ENCODE measurements at places on chromosomes 7 and 10.

GRCh38 chr10:115936926-115937767 lies 335.9 kb downstream of the GFRA1 start:
- no peak for DNase-seq

- DNase-seq, result no peak
Measured at GRCh38 chr7:80584778-80585177, 53.7 kb upstream of the CD36 start.

GRCh38 chr10:112966194-112966855 lies 16.3 kb downstream of the TCF7L2 start:
- no peak for DNase-seq

DNA sequence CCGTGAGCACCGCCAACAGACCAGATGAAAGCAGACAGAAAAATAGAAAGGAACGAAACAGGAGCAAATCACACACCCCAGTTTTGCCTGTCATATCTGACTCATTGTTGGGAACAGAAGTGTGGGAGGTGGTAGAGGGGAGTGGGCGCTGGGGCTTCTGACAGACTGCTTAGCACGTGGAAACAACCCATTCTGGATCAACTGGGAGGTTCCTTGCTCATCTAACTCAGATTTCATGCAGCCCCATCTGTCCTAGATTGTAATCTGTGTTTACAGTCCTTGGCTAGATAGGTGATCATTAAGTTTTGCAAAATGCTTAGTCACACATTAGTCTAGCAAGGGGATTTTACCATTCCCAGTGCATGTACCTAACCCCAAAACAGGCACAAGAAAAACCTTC lies 154.1 kb downstream of the NRP1 start:
- no peak for DNase-seq

DNA sequence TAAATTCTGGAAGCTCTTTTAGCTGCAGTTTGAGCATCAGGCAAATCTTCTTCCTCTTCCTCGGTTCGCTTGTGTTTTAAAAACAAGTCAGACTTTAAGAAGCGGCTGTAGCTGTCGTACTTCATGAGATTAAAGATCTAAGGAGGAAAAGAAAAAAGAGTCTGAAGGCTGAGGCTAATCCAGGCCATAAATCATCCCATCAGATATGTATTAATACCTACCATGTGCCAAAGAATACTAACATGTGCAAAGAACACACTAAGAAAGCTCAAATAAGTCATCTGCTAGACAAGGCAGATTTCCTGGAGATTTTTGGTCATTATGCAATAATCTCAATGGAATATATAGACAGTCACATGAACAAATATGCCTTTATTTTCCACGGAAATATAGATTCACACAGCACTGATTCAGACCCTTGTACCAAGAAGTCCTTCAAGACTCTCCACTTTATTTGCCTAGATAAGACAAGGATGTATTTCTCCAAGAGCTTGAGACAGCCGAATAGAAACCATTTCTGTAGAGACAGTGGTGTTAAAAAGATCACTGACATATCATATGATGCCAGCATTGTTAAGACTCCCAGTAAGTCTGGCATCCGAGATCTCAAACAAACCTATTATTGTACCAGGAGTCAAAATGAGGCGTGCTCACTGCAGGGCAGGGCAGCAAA lies 42.3 kb downstream of the RGS10 start:
- no peak for DNase-seq

DNA sequence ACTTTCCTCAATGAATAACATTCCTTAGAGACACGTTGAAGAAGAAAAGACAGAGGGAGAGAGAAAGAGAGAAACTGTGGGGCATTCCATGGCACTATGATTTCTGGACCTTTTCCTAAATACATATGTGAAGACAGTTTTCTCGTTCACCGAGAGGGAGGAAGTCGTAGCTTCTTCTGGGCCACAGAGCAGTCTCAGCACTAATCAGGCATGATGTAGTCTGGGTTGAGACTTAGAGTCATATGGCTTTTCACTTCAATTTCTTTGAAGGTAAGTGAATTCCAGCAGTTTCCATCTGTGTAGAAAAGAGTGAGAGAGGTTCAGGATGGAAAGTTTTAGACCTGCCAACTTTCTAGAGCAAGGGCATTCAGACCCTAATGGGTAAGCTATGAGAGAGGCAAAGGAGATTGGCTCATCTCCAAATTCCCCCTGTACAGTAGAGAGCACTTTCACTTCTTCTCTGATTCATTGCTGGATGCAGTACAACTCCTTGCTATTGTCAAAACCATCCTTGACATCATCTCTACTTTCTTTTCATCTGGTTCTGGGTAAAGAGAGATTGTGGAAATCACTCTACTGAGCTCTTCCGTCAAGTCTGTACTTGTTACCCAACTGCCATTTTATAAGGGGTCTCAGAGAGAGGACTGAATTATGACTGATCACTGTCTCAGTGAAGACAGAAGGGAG lies 31.5 kb upstream of the OR9A4 start:
- no peak for DNase-seq

- no peak for DNase-seq
Measured at GRCh38 chr10:53839440-53840039, 961.5 kb downstream of the PCDH15 start.

- no peak for DNase-seq
Measured at GRCh38 chr7:43076189-43076605, 36.2 kb upstream of the HECW1 start.

- no peak for DNase-seq
Measured at GRCh38 chr10:1177936-1178335, 121.8 kb downstream of the WDR37 start.

DNA sequence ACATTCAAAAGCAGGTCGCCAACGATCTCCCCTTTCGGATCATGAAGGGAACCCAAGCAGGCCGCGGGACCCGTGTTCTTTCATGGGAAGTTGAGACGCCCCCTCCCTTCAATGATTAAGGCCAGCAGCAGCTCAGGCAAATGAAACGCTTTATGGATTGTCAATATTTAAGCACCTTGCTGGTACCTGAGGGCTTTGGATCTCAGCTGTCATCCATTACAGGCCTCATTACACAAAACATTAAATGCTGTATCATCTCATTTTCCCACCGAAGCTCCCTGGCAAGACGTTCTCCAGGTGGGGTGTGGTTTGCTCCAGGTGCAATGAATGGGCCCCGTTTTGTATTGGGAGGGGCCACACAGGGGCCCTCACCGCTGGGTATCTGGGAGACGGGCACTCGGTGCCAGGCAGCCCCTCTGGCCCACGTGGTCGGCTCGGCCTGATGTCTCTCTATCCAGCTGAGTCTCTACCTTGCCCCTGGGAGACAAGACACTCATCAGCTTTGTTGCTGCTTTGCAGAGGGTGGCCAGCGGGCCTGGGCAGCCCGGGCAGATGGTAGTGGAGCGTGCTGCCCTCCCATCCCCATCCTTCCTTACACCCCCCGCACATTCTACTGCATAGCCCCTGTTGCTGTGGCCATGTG lies 456.1 kb upstream of the FOXK1 start:
- DNase-seq, result no peak

DNA sequence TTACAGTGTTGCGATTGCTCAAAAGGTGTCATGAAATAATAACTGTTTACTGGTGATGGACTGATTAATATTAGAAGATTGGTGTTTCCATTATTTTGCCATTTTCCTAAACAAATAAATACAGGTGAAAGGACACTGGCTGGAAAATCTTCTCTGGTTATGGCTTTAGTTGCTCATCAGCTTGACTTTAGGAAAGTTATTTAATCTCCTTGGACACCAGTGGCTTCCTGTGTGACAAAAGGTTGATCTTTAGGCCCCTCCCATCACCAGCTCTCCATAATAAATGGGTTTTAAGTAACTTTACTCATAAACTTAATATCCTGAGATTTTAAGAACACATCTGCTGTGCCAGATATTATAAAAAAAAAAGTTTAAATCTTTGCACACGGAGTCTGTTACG lies 737 bp downstream of the CABCOCO1 start:
- no peak for DNase-seq

GRCh38 chr10:120949609-120950031 lies 98.5 kb downstream of the WDR11 start:
- DNase-seq, result no peak

- no peak for DNase-seq
Measured at GRCh38 chr7:97421307-97421930, 303.9 kb downstream of the SDHAF3 start.

GRCh38 chr10:78407009-78407711 lies 373.5 kb downstream of the RPS24 start:
- peak; percentile 26 for DNase-seq

DNA sequence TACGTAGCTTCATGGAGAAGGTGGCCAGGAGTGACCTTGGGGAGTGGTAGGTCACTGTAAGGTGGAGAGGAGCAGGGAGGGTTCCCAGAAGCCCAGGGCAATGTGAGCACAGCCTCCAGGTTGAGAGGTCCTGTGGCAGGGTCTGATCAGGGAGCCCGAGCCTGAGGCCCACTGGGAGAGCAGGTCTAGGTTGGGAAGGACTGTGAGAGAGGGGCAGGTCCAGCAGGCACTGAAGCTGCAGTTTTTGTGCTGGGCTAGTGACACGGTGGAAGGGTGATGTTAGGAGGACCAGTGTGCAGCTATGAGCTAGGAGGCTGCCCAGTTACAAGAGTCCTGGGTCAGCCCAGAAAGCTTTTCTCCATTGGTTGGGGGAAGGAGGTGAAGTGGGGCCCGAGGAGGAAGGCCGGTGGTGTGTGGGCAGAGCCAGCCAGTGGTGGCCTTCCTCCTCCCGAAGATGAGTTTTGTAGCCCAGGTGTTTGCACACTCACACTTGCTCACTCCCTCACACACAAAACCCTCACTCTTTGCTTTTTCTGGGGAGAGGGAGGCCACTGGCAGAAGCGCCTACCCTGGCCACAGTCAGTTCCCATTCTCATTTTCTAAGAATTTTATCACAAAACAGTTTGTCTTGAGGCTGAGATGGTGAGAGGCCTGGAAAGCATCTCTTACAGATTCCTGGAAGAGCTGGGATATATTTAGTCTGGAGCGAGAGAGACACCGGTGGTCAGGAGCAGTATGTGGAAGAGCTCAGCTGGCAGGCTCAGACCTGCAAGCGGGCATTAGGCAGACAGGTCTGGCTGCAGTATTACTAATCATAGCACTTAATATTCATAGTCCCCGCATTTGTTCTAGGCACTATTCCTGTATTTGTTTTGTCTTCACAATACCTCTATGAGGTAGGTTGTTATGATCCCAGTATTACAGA lies 57.1 kb downstream of the ZNF467 start:
- no peak for DNase-seq

GRCh38 chr10:7956508-7956907 lies 98.0 kb upstream of the GATA3 start:
- peak; percentile 15 for DNase-seq

DNA sequence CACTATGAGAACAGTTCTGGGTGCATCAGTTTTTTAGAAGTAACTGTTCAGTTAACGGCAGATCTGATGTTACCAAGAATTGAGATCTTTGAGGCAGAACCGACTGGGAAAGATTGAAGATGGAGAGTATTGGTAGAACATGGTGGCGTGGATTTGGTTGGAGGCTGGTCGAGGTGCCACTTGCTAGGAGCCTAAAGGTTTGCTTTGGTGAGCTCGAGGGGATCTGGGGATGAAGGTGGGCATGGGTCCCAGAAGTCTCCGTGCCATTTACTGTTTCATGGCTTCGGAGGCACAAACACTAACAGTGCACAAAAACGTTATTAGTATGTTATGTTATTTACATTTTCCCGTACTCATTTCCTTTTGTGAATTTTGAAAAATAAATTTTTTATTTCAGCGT lies 81.4 kb downstream of the ADCY1 start:
- DNase-seq, result no peak

GRCh38 chr7:42010751-42011150 lies 226.3 kb downstream of the GLI3 start:
- no peak for DNase-seq

- no peak for DNase-seq
Measured at GRCh38 chr7:57204411-57204811, 72.2 kb upstream of the ZNF479 start.

- DNase-seq, result no peak
Measured at GRCh38 chr7:127863082-127863481, 168.2 kb downstream of the LRRC4 start.

DNA sequence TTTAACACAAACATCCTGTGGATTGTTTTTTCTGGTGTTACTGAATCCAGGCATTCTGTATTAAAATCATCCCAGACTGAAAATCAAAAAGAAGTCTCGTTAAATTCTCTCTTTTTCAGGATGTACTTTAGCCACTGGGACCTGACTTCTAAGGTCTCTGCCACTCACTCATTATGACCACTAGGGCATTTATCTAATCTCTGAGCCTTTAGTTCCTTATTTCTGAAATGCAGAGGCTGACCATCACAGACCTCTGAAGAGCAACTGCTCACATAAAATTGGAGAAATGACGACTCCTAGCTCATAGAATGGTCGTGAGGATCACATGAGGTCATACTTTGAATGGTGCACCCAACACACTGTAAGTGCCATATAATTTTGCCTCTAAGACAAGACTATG lies 63.2 kb downstream of the KCNMA1 start:
- no peak for DNase-seq

DNA sequence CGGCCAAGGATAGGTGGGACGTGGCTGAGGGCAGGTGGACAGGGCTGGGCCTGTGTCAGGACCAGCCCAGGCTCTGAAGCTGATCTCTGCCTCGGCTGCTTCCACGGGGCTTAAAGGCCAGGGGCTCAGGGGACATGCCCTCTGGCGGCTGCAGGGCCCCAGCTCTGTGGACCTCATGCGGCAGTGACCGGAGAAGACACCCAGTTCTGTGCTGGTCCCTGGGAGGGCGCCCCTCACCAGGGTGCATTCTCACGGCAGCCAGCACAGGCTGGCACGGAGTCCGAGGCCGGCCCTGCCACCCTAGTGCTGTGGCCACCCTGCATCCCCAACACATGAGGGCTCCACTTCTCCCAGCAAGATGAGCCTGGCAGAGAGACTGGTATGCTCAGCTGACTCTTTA lies 30.3 kb downstream of the YKT6 start:
- DNase-seq, result no peak

DNA sequence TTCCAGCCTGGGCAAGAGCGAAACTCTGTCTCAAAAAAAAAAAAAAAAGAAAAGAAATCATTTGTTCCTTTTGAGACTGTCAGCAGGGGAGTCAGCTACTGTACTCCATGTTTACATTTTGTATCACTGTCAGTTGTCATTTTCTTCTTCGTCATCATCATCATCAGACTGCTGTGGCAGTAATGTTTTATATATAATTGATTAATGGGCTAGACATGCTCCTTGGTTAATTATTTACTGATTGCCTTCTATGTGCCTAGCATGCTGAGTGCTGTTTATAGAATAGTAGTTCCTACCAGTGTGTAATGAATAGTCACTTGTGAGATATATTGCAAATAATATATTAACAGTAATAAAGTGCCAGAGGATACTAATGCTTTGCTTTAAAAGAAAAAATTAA lies 50.5 kb downstream of the VCL start:
- no peak for DNase-seq

Data from GM18507 (cell line).